ENCODE measurements at places on chromosomes 7 and 10.

DNA sequence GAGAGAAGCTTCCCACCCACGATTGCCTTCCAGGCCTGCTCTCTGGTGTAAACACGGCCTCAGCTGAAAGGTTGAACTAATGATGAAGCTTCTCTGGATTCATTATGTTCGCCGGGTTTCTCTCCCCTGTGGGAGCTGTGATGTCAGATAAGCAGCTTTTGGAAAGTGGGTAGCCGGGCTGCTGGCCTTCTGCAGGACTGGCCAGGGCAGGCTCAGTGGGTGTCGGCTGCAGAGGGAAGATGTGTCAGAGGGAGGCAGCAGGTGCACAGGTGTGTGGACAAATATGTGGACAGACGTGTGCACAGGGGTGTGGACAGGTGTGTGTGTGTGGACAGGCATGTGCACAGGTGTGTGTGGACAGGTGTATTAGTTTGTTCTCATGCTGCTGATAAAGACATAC lies 28.5 kb upstream of the PSMG3 start:
- DNase-seq, result no peak

DNA sequence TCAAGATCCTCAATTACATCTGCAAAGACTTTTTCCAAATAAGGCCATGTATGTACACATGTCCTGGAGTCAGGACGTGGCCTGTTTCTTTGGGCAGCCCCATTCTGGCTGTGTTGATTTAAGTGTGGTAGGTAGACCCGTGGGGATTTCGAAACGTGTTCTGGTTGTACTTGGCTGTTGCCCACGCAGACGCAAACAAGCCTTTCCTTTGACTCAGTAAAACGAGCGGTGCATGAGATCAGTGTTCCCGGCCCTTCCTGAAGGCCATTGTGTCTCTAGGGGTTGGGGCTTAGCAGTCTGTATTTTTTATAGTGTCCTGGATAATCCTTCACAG lies 64.8 kb upstream of the DNAJB6 start:
- peak; percentile 88 for DNase-seq

- DNase-seq, result no peak
Observed at GRCh38 chr7:70031245-70031644, 433.0 kb downstream of the AUTS2 start.

DNA sequence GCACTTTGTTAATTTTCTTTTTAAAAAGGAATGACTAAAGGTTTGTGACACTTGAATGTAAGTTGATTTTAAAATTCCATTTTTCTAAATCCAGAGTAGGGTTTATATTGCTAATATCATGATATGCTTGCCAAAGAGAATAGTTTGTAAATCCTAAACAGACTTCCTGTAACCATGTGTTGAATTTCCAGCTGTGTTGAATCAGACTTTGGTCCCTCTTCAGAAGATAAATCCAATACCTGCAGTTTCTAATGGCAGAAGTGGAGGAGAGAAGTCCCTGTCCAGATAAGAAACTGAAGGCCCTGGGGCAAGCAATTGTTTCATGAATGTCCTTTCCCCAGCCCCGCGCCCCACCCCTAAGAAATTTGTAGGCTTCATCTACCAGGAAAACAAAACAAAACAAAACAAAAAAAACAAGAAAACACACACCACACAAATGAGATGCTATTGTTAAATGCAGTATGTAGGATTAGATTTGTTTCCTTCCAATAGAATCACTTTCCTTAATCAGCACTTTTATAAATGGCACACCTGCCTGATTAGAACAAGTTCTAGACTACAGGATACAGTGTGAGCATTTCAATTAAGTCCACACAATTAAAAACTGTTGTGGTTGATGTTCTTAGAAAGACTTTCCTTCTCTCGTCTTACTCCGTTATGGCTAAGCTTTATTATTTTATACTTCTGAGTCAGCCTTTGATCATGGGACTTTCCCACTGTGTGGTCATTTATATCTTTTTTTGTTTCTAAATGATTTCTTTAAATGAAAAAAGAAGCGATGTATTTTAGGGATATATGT lies 122.8 kb downstream of the KAT6B start:
- DNase-seq, result no peak

Data from right lobe of liver (tissue), 6 donors.